CD4-positive, alpha-beta T cell treated with Interleukin-17A for 1 hour (primary cell): ENCODE measurements at places on chromosomes 2 and 18.

DNA sequence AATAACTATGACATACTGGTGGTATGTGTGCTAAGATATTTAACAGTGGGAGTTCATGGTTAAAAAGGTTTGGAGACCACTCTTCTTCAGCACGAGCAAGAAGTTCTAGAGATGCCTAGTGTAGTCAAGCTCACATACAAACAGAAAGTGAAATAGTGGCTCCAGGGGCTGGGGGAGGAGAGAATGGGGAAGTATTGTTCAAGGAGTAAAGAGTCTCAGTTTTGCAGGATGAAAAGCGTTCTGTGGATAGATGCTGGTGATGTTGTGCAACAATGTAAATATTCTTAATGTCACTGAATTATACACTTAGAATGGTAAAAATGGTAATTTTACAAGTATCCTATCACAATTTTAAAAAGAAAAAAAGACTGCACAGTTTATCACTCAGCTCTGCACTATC lies 29.0 kb upstream of the EPAS1 start:
- DNase-seq: no peak

- no peak for DNase-seq
Observed at GRCh38 chr2:110682267-110682666, 4.4 kb upstream of the BUB1 start.

DNA sequence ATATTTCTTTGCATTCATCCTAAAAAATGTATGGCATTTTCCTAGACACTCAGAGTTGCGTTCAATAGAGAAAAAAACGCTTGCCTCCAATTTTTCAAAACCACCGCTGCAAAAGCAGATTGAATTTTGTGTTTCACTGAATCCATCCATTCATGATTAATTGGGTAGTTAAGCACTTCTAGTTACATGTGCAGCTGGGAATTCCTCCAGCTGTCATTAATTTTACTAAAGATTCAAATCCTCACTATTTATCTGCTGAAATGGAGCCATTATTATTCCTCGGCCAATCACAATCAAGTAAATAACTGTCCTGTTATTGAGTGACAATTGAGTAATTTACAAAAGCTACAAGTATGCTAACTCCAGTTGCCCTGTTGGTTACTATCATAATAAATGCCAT lies 75.8 kb upstream of the ARL5A start:
- DNase-seq: no peak

DNA sequence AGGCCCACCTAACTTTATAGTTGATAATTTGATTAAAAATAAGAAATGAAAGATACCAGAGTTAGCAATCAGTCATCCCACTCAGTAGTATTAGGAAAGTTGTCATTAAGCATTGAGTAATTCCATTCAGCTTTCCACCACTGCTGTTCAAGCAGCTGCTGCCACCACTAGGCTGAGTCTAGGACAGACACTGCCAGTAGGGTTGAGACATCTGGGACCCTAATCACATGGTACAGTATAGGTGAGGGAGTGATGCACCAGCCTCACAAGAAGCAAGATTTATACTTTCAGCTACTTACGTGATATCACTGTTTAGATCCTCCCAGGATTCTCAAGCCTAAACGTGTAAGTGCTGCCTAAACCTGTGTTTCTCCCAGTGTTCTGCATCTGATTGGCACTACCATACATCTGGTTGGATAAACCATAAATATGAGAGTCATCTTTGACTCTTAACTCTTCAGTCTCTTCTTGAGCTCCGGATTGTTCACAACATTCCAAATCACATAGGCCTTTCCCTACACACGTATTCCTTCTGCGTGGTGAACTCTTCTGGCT lies 3.2 kb downstream of the UBXN4 start:
- peak; percentile 46 for DNase-seq

DNA sequence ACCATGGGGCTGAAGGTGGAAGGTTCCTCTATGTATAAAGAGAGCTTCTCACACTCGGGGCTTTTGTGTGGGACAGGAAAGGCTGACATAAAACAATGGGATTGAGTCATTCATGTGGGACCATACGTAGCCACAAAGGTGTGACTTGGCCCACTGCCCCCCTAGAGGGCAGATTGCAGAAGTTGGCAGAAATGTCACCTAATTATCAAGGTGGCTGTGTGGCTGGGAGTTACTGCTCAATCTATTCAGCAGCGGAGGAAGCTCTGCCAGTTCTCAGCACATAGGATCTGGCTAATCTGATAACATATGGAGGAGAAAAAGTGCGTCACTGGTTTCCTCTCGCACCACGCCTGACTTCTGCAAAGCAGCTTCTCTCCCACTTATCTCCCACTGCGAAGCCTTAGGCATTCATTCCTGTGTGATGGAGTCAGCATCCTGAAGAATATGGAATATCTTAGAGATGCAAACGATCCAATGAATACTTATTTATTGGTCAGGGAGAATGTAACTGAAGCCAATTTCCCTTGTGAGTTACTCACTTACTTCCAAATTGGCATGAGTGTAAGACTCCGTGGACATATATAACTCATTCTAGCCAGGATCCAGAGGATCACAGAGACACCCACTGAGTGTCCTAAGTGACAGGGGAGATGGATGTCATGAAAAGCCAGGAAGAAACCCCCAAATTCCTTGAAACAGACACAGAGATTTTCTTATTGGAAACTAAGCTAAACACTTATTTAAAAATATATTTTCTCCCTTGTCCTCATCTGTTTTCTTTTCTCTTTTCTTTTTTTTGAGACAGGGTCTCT lies 344.8 kb downstream of the TGIF1 start:
- DNase-seq: no peak

DNA sequence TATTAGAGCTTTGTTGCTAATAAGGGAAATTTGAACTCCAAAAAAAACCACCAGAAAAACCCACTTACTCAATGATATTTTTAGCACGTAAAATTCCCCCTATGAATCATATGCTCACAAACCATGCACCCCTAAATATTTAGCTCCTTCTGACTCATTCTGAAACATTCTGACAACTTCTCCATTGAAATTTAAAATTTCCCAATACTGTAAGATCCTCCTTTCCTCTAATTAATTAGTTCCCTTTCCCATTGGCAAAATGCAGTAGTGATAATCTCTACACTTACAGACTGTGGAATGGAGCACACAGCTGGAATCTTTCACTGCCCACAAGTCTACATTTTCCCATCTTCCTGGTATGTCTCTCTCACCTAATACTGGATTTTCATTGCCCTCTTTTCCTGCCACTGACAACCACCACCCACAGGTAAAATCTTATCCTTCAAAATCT lies 215.8 kb upstream of the ACVR2A start:
- DNase-seq: peak; percentile 8

GRCh38 chr18:32735781-32736180 lies 37.0 kb downstream of the KLHL14 start:
- DNase-seq: no peak

DNA sequence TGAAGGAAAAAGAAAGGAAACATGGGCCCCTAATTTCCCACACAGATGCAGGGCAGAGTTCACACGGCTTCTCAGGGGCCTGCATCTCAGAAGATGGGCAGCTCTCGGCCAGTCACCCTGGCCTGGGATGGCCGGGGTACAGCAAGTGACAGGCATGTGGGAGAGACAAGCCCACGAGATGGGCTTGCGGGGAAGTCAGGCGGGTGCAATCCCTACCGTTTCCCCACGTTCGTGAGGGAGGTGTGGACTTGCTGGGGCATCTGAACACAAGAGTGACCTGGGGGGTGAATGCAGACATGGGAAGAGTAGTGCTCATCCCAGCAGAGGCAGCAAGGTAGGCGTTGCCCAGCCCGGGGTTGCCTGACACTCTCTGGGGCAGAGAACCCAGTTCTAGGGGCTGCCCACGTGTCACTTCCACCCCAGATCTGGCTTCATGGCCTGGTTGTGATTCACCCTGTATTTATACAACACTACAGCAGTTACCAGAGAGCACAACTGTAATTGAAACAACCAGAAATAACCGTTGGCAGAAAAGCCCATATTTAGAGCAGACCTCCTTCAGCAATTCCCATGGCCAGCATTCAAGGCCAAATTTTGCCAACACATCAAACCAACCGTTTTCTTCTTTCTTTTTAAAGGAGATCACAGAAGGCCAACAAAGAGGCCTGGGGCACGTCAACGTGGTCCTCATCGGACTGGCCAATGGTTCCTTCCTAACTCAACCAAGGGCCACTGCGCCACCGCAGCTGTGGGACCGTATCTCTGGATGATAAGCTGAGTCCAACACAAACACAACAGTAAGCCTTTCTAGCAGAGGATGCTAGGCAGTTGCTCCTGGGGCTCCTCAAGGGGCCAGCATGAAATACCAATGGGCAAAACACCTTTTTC lies 58.4 kb downstream of the PARD6G start:
- DNase-seq: no peak

GRCh38 chr2:159795841-159796690 lies 1.9 kb downstream of the CD302 start:
- DNase-seq: no peak

DNA sequence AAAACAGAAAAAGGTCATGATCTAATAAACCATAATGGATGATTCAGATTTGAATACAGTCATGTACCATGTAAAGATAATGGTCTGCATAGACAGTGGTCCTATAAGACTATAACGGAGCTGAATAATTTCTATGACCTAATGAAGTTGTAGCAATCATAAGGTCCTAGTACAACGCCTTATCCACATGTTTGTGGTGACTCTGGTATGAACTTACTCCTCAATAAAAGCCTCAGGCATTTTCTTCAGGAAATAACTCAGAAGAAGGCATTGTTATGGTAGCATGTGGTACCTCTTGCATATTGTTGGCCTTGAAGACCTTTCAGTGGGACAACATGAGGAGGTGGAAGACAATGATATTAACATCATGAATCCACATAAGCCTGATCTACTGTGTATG lies 883.3 kb downstream of the CNTNAP5 start:
- DNase-seq: no peak

GRCh38 chr2:241182531-241183133 lies 5.8 kb upstream of the ANO7 start:
- DNase-seq: no peak

DNA sequence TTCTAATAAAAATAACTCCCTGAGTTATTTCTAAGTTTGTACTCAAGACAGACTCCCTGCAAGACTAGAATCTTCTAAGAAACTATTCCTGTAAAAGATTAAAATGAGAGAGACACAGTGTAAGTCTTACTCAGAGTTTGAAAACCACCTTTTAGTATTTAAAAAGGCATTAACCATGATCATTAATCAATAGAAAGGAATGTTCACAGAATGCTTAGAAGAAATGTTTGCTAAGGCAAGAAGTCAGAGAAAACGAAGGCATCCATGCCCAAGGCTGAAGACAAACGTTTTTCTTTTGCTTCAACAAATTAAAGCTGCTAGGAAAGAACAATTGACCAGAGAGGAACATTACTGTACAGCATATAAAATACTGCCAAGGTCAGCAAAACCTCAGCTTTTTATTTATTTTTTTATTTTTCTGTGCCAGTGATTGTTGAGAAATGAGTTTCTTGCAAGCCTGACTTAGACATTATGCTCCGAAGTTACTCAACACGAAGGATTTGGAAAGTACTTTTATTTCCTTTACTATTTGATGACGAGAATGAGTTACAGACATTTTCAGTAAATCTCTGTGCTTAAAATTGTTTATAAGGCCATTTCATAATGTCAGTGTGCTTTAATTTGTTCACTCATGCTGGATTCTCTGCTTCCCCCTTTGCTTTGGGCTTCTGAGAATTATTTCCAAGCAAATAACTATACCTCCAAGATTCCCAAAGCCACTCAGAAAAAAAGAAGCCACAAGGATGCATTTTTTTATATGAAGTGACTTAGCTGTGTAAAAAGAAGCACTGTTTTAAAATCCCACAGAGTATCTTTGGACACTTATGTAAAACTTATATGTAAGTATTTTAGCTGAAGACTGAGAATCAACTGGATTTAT lies 20.5 kb downstream of the RND3 start:
- no peak for DNase-seq

GRCh38 chr2:170340693-170341068 lies 162.7 kb downstream of the MYO3B start:
- no peak for DNase-seq

DNA sequence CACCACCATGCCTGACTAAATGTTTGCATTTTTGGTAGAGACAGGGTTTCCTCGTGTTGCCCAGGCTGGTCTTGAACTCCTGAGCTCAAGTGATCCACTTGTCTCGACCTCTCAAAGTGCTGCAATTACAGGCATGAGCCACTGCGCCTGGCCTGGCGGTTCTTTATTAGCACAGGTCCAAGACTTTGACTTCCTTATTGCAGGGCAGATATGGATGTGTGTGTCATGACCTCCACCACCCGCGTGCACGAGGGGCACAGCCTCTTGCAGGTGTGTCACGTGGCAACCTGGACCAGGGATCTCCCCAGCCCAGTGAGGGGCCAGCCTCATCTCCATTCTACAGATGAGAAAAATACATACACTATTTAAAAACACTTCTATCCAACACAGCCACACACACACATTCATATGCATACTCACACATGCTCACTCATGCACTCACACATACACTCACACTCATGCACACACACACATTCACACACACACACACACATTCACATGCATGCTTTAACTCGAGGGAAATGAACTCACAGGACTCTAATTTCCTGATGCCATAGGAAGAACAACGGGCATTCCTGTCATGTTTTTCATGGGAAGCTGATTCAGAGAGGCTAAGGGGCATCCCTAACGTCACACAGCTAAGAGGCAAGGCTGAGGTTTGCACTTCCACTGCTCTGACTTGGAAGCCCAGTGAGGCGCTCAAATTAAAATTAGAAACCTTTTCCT lies 38.8 kb downstream of the RRM2 start:
- DNase-seq: no peak

GRCh38 chr2:19098467-19099160 lies 259.8 kb downstream of the OSR1 start:
- DNase-seq: no peak

DNA sequence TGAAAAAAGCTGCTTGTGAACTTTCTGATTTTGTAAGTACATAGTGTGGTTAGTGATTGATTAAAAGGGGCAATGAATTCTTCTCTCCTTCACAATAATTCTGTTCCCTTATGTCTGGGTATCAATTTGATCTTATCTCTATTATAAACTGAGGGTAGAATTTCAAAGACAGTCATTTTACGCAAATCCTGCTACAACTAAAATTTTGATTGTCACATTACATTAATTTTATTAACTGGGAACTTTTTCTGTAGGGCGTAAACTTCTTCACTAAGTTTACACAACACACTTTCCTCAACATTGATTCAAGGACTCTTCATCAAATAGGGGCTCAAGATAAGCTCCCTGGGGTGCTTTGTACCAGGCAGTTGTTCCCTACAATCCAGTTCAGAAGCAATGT lies 5.0 kb upstream of the SLC8A1 start:
- no peak for DNase-seq

GRCh38 chr2:134706587-134707329 lies 12.0 kb downstream of the TMEM163 start:
- DNase-seq: no peak

DNA sequence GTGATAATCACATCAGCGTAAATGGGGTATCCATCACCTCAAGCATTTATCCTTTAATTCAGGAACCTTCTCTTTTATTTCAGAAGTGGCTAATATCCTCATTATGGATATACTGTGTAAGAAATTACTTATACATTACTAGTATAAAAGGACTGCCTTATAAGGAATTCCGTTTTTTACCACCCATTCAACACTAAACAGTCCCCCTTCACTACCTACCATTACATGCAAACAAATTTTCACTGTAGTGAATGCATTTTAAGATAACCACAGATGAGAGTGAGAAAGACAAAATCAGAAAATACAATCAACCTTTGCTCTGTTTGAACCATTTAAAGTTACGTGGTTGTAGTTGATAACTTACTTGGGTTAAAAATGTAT lies 551.2 kb downstream of the RNF144A start:
- DNase-seq: no peak
